ENCODE measurements at places on chromosomes 2 and 18. TPM values are rescaled to one million over a fixed set of nuclear protein-coding genes. Genes with fewer than 3 reads are reported as not detected.

TUBA4B gene
- 0.22 TPM for polyA plus RNA-seq

SOS1 gene
- 39.5 TPM for polyA plus RNA-seq

GALNT14 gene
- polyA plus RNA-seq, result not detected

EGR4 gene
- polyA plus RNA-seq, result not detected

MPPE1 gene
- 10.6 TPM for polyA plus RNA-seq

TRAK2 gene
- 8.9 TPM for polyA plus RNA-seq

RUFY4 gene
- polyA plus RNA-seq, result not detected

RAPGEF4 gene
- 0.78 TPM for polyA plus RNA-seq

CNDP1 gene
- polyA plus RNA-seq, result 0.01 TPM

TXNDC2 gene
- not detected for polyA plus RNA-seq

CNGA3 gene
- polyA plus RNA-seq, result not detected

ALK gene
- not detected for polyA plus RNA-seq

CLIP4 gene
- 0.49 TPM for polyA plus RNA-seq

SERPINB10 gene
- polyA plus RNA-seq, result not detected

CAMKMT gene
- 4.9 TPM for polyA plus RNA-seq

LYG2 gene
- 0.18 TPM for polyA plus RNA-seq

M1AP gene
- polyA plus RNA-seq, result 0.16 TPM
